Fibroblast of lung (primary cell): ENCODE measurements at places on chromosomes 4 and X. TPM values are rescaled to one million over a fixed set of nuclear protein-coding genes. Genes with fewer than 3 reads are reported as not detected.
A peak's percentile ranks its signal among the peaks of the same experiment; 100 is the strongest.

DNA sequence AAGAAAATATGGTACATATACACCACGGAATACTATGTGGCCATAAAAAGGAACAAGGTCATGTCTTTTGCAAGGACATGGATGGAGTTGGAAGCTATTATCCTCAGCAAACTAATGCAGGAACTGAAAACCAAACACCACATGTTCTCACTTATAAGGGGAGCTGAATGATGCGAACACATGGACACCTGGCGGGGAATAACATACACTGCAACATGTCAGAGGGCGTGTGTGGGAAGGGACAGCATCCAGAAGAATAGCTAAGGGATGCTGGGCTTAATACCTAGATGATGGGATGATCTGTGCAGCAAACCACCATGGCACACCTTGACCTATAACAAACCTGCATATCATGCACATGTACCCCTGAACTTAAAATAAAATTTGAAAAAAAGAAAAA lies 19.5 kb upstream of the CNKSR2 start:
- H3K27me3 ChIP-seq, result no peaks in the 10 kb centered on the region
- no peaks in the 10 kb centered on the region for H3K4me1 ChIP-seq
- H3K36me3 ChIP-seq, result no peaks in the 10 kb centered on the region
- DNase-seq, result no peak
- no peak overlapping the region for H3K27ac ChIP-seq
- H3K4me3 ChIP-seq, result no peak overlapping the region

The PABPC5 gene
- 4.4 and 4.5 TPM in 2 replicates for total RNA-seq

The GYG2 gene
- 5.4 and 10.6 TPM in 2 replicates for total RNA-seq

GRCh38 chr4:112966701-112967488 lies 82.6 kb upstream of the ANK2 start:
- H3K27ac ChIP-seq, result no peak overlapping the region
- H3K4me1 ChIP-seq, result no peaks in the 10 kb centered on the region

DNA sequence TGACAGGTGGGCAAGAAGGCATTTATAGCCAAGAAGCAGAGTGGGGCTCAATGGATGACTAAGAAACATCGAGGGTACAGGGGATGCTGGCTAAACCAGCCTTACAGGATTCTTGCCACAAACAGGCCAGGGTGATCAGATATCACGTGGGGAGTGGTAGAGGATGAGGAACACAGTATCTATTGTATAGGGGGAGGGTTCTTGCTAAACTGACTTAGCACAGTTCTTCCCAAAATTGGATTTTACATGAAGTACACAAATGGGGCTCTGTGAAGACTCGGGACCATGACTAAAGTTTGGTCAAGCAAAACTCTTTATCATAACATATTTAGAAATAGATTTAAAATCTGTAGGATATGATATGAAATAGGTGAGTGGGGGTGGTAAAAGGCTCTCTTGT lies 144.0 kb upstream of the ATOH1 start:
- H3K27ac ChIP-seq, result no peak overlapping the region
- DNase-seq, result no peak
- no peak overlapping the region for H3K4me3 ChIP-seq
- H3K36me3 ChIP-seq, result no peaks in the 10 kb centered on the region

- H3K4me3 ChIP-seq, result no peak overlapping the region
- no peaks in the 10 kb centered on the region for H3K27me3 ChIP-seq
- no peaks in the 10 kb centered on the region for H3K36me3 ChIP-seq
- H3K27ac ChIP-seq, result no peak overlapping the region
- DNase-seq, result peak; percentile 69
- no peaks in the 10 kb centered on the region for H3K4me1 ChIP-seq
Measured at GRCh38 chr4:153127760-153128494, 76.3 kb upstream of the TRIM2 start.

- H3K27ac ChIP-seq, result no peak overlapping the region
- no peak overlapping the region for H3K4me3 ChIP-seq
- H3K36me3 ChIP-seq, result no peaks in the 10 kb centered on the region
- DNase-seq, result no peak
- H3K4me1 ChIP-seq, result no peaks in the 10 kb centered on the region
- H3K27me3 ChIP-seq, result no peaks in the 10 kb centered on the region
Measured at GRCh38 chrX:7072856-7073255, 74.7 kb upstream of the STS start.

- no peak overlapping the region for H3K4me3 ChIP-seq
- H3K27me3 ChIP-seq, result no peaks in the 10 kb centered on the region
- peaks cover 3% of the 10 kb centered on the region for H3K36me3 ChIP-seq
- H3K27ac ChIP-seq, result no peak overlapping the region
- H3K4me1 ChIP-seq, result no peaks in the 10 kb centered on the region
Measured at GRCh38 chr4:140637836-140638235, 69.1 kb upstream of the UCP1 start.

DNA sequence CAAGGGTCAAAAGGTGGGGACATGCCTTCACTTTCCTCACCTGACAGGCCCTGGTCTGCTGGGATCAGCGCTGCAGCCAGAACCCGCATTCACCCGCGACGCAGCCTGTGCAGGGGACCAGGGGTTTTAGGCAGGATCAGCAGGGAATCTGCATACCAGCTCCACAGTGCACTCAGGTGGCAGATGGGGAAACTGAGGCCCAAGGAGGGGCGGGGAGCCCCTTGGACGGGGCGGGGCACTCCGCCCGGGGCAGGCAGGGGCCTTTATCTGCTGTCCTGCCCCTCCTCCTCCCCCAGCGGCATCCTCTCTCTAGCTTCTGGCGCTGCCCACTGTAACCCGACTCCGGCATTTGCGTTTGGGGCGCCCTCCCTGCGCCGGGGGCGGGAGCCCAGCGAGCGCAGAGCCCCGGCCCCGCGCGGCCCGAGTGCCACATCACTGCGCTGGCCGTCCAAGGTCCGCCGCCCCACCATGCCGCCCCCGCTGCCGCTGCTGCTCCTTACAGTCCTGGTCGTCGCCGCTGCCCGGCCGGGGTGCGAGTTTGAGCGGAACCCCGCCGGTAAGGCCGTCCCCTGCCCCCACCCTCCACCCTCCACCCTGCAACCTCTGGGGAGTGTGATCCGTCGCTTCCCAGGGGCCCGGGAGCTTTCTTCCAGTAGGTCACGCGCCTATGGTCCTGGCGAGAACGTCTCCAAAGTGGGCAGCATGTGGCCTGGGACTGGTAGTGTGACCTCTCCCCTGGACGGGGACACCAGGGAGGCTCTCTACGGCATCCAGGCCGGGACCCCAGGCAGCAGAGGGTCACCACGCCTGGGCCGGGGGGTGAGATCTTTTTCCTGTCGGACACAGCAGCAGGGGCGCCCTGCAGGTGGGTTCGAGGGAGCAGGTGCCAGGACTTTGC lies at the start of gene CPZ:
CPZ (plus strand) TSS at position 400 of the 898 bp plus-strand sequence; CDS start at position 469, 69 bp downstream.
- peaks cover 3% of the 10 kb centered on the region for H3K4me1 ChIP-seq
- H3K27me3 ChIP-seq, result peaks cover 18% of the 10 kb centered on the region
- peak; percentile 11 for DNase-seq
- peak within 1 kb of the TSS; percentile 16 for H3K4me3 ChIP-seq
- H3K27ac ChIP-seq, result no peak within 1 kb of the TSS

The RTL5 gene
- 2.8 and 4.5 TPM in 2 replicates for total RNA-seq

- no peaks in the 10 kb centered on the region for H3K36me3 ChIP-seq
- H3K4me3 ChIP-seq, result no peak overlapping the region
- H3K27ac ChIP-seq, result no peak overlapping the region
- no peaks in the 10 kb centered on the region for H3K27me3 ChIP-seq
Measured at GRCh38 chr4:79584352-79584751, 176.3 kb upstream of the GK2 start.

The DNAAF6 gene
- total RNA-seq, result not detected in 2 replicates

GRCh38 chrX:46572340-46572936 lies 1.1 kb upstream of the CHST7 start:
- H3K4me3 ChIP-seq, result no peak overlapping the region
- no peaks in the 10 kb centered on the region for H3K36me3 ChIP-seq
- no peak overlapping the region for H3K27ac ChIP-seq
- DNase-seq, result no peak

The CXCL11 gene
- total RNA-seq, result not detected in 2 replicates

The EGFL6 gene
- total RNA-seq, result 0.17 and 2.1 TPM in 2 replicates
